ENCODE measurements at places on chromosomes 3 and 15.
A peak's percentile ranks its signal among the peaks of the same experiment; 100 is the strongest.

DNA sequence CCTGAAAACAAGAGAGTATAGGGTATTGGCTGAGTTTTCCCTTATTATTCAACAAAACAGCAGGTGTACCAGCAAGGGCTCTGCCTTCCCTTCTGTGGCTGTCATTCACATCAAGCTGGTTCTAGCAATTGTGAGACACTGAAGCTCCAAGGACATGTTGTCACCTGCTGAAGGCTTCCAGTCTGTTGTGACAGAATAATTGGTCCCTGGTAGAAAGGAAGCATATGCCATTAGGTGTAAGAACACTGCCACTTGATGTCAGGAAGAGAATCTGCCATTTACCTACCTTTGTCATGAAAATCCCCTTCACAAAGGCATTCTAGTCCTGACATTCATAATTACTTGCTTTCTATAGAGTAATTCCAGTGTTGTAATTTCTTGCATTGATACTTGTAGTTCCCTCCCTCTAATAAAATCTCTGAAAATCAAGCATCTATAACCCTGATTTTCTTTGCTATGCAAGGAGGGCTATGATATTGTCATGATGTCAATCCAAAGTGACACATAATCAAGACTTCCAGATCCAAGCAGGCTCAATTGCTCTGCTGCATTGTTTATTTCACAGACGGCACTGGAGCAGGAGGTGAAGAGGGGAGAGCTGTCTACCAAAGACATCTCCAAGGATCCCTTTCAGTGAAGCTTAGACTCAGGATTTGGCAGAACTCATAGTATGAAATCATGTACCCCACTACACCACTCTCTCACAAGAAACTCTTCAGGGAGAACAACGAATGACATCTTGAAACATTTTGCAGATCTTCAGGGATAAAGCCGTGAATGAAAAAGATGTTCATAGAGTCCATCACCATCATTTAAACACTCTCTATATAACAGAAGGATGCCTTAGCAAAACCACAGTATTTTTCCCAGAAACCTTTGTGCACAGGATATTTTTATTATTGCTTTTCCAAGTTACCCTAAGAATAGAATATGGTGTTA lies 425.3 kb downstream of the RBMS3 start:
- DNase-seq: no peak

- DNase-seq: no peak
Observed at GRCh38 chr3:127492426-127492825, 98.1 kb downstream of the TPRA1 start.

DNA sequence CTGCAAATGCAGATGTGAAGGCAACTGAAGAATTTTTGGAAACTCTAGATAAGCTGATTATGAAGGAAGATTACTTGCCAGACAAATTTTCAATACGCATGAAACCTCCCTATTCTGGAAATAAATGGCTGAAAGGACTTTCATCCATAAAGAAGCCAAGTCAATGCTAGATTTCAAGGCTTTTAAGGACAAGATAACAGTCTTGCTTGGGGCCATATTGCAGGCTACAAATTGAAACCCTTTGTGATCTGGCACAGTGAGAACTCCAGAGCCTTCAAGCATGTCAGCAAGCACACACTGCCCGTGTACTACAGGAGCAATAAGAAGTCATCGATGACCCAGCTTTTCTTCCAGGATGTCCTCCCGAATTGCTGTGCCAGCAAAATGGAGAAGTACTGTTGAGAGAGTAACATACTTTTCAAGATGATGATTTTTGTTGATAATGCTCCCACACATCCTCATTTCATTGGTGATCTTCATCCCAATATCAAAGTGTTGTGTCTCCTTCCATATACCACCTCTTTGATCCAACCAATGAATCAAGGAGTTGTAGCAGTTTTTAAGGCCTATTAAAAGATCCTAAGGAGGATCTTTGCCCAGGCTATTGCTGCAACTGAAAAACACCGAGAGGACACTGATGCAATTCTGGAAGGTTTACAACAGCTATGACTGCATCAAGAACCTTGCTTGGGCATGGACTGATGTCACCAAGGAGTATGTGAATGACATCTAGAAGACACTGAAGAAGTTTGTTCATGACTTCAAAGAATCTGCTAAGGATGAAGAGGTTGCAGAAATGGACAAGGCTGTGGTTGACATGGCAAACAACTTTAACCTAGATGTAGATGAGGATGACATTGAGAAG lies 20.3 kb downstream of the CALML4 start:
- DNase-seq: no peak

DNA sequence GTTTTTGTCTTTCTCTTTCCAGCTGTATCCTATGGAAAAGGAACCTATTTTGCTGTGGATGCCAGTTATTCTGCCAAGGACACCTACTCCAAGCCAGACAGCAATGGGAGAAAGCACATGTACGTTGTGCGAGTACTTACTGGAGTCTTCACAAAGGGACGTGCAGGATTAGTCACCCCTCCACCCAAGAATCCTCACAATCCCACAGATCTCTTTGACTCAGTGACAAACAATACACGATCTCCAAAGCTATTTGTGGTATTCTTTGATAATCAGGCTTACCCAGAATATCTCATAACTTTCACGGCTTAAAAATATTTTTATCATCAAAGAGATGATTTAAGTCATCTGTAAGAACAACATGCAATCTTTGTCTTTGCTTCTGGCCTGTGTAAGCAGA lies 44.9 kb upstream of the PARP14 start:
- no peak for DNase-seq

DNA sequence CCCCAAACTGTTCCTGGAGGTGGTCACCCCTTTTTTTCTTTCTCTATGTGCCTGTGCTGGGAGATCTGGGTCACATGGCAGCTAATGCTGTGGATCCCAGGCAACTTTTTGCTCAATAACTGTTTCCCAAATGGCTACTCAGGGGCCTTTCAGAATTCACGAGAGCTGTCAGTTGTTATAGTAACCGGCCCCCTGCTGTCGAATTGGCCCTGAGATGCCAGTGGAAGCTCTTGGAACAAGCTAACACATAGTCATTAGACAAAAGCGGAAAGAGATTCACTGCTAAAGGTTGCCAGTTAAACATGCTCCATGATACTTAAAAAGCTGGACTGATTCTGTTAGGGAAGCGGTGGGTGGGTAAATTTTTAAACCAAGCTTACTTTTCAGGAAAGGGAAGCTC lies 144.1 kb downstream of the FEZF2 start:
- DNase-seq: no peak

GRCh38 chr15:96574782-96575181 lies 244.3 kb downstream of the NR2F2 start:
- DNase-seq: no peak

- DNase-seq: no peak
Observed at GRCh38 chr3:25508901-25509300, 80.8 kb downstream of the RARB start.

DNA sequence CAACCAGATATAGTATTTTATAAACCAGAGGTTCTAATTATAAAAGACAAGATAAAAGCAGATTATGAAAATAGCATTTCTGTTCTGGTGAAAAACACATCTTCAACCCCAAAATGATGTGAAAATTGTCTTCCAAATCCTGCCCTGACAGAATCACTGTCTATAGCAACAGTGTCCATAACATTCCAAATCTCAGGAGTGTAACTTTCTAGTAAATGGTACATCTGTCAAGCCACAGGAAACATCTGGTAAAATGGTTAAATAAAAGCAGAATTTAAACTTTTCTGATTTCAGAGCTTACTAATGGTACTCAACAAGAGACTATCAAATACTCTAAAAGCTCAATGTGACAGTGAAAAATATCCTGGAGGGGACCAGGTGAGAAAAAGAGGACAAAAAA lies 60.5 kb downstream of the VGLL4 start:
- no peak for DNase-seq

DNA sequence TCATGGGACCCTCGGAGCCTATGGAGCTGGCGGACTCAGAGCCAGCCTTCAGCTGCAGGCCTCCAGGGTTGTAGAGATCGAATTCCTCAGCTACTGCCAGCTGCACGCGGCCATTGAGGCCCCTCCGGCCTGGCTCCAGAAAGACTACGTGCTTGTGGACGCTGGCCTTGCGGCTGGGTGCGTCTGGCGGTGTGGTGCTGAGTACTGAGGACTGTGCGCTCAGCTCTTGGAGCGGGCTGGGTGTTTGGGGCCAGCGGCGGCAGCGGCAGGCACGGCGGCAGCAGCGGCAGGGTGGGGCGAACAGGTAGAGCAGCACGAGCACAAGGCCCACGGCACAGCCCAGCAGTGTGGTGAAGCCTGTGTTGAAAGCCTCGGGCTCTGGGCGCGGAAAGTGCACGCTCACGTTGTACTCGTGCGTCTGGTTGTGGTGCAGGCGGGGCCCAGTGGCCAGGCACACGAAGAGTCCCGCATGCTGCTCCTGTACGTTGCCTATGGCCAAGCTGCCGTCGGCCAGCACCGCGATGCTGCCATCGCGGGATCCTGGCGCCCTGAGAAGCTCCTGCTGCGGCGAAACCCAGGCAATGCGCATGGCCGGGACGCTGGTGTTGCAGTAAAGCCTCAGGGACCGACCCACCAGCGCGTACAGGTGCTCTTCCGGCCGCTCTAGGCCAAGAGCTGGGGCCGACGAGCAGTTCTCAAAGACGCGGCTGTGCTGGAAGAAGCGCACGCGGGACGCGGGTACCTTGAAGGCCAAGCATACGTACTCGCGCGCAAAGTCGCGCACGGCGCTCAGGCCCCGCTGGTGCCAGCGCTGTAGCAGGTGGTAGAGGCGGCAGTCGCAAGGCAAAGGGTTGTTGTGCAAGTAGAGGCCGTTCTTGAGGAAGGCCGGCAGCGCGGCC lies 1.3 kb downstream of the AMIGO3 start:
- DNase-seq: no peak

GRCh38 chr3:169627073-169627472 lies 36.4 kb downstream of the MECOM start:
- DNase-seq: no peak

GRCh38 chr3:32956750-32957570 lies 5.5 kb downstream of the CCR4 start:
- no peak for DNase-seq

DNA sequence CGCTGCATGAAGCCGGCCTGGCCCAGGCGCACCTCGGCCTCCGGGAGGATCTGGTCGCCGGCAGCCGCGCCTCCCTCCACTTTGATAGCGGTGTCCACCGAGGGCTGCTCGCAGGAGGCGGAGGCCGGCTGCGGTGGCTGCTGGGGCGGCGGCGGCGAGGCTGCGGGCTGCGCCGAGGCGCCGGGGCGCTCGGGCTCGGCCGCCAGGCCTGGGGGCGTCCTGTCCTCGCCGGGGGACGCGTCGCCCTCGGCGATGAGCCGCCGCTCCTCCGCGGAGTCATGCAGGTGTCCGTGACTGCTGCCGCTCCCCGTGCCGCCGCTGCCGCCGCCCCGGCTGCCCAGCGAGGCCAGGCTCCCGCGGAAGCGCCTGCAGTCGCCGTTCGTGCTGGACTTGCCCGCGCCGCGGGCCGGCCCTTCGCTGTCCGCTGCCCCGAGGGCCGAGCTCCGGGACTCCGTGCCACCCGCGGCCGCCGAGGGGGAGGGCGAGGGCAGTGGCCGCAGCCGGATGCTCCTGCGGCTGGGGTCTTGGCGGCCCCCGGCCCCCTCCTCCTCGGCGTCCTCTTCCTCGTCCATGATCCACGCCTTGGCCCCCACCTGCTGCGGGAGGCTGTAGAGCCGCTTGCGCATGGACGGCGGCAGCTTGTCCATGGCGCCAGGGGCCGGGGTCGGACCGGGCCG lies 996 bp downstream of the HCN4 start:
- no peak for DNase-seq

DNA sequence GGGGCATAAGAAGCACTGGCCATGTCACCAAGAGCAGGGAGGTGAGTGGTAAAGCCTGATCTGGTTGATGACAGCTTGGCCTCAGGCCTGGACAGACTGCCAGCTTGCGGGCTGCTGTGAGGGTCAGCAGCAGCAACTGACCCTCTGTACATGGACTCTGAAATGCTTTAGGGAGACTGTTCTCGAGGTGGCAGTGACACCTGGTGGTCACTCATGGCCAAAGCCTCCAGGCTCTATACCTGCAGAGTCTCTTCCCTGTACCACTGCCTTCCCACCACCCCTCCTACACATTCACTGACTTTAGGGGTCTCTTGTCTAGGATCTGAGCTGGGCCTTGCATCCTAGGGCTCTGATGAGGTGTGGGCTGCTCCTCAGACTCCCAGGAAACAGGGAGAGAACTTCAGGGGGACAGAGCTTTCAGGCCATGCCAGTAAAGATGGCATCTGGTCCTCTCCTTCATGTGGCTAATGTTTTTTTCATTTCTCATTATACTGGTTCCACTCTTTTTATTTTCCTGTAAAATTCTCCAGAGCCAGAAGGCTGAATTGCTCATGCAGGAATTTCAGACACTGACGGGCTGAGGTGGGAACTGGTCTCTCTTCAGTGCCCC lies 17.2 kb upstream of the TIMP4 start:
- peak; percentile 54 for DNase-seq

- DNase-seq: no peak
Observed at GRCh38 chr3:150312018-150312657, 96.0 kb upstream of the TSC22D2 start.

GRCh38 chr3:130565224-130565623 lies 48.2 kb downstream of the COL6A6 start:
- no peak for DNase-seq

- DNase-seq: no peak
Observed at GRCh38 chr15:27864719-27865118, 234.4 kb downstream of the OCA2 start.

DNA sequence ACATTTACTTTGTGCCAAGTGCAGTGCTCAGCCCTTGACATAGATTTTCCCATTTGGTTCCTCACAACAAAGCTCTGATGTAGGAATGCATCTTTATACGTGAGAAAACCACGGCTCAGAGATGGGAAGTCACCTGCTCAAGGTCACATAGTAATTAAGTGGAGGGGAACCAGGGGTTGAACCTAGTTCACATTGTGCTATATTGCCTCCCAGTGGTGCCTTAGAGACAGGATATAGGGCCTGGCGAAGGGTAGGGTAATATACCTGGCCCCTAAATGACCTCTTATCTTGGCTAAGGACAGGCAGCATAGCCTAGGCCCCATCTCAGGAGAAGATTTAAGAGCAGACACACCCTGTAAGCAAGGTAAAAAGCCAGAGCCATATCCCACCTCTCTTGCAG lies 71.5 kb downstream of the FOXP1 start:
- DNase-seq: peak; percentile 41

GRCh38 chr15:23073890-23074646 lies 34.7 kb upstream of the TUBGCP5 start:
- DNase-seq: no peak
